LHCN-M2 (cell line): ENCODE measurements at places on chromosomes 12 and 14.
A peak's percentile ranks its signal among the peaks of the same experiment; 100 is the strongest.

DNA sequence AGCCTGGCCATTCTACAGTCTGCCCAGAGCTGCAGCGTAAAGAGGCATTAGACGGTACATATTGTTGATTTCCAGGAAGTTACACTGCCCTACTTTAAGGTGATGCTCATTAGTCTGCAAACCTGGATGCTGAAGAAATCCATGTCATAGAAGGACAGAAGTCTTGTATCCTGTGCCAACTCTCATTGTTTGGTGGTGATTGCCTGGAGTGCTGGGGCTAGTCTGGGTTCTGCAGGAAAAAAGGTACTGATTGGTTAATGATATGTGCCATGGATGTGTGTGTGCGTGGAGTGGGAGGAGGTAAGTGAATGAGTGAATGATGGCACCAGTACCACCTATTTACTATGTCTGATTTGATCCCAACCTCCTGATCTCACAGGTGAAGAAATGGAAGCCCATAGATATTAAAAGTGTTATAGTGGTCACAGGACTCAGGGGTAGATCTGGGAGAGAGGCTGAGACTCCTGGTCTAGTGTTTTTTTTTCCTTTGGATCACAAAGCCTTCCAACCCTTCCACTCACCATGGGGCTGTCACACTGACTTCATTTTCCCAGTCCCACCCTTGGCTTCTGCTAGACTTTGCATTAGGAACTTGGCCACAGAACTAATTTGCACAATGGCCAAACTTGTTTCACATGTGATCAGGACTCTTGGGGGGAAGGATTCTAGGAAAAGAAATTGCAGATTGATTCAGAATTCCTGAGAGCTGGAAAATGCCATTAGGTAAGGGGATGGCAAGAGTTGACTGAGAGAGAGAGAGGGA lies 96.1 kb downstream of the TMX1 start:
- DNase-seq = no peak

GRCh38 chr14:67335781-67336180 lies 23.8 kb downstream of the ATP6V1D start:
- DNase-seq = no peak

DNA sequence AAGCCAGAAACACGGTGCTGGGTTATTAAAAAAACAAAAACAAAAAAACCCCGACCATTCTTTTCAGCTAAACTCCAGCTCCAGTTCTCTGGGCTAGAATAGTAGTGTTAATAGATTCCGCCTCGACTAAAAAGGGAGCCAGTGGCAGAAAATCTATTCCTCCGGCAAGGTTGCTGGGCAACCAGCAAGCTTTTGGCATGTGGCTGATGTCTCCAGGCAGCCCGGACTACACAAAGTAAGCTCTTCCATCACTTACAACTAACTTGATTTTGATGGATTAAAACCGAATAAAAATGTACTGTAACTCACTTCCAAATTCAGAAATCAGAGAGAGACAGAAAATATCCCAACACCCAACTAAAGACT lies 126.4 kb upstream of the FOXN3 start:
- DNase-seq = no peak

GRCh38 chr12:123599721-123600120 lies 2.2 kb upstream of the DDX55 start:
- no peak for DNase-seq

DNA sequence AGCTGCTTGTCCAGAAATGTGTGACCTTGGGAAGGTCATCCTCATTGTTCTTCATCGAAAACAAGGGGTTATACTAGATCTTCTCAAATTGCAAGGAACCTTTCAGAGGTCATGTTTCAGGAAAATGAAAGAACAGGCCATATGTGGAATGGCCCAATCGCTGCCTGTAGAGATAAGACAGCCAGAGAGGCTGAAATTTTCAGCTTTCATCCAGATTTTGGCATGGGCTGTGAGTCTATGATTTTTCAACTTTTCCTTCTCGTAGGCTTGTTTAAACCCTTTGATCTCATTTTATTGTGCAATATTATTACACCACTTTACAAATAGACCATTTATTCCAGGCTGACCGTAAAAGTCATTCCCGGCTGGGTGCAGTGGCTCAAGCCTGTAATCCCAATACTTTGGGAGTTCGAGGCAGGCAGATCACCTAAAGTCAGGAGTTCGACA lies 17.1 kb upstream of the ATXN2 start:
- DNase-seq = no peak

DNA sequence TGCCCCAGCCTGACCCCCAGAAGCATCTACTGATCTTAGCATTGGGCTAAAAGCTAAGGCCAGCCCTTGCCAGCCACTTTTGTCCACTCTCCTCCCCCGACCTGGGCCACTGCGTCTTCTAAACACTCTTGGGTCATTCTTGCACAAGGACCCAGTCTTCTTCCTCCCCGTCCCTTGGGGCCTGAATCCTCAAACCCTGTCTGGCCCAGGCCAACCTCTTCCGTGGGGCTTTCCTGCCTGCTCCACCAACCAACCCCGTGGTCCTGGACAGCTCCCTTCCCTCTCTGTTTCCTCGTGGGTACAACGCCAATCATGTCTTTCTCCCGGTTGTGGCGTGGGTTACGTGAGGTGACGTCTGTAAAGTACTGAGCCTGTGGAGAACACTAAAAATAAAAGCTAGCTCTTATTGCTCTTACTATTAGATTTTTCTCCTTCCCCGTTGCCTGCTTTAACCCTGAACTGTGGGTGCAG lies 21.5 kb downstream of the FAM222A start:
- DNase-seq = no peak

DNA sequence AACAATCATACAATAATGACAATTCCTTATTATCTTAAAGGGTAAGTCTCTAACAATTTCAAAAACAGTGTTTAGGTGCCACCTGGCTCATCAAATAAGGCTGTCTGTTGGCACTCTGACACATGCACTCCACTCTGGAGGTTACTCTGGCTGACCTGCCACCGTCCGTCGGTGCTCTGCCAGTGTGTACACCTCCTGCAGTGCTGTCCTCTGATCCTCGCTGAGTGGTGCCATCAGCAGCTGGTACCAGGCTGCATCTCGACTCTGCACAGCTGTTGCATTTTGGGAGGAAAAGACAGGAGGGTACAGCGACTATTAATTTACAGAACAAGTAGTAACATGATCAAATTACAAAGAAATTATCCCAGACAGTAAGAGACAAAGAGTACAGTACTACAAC lies 63.9 kb downstream of the IPO8 start:
- peak; percentile 4 for DNase-seq

- no peak for DNase-seq
Measured at GRCh38 chr12:50625029-50625925, 120.5 kb downstream of the DIP2B start.

DNA sequence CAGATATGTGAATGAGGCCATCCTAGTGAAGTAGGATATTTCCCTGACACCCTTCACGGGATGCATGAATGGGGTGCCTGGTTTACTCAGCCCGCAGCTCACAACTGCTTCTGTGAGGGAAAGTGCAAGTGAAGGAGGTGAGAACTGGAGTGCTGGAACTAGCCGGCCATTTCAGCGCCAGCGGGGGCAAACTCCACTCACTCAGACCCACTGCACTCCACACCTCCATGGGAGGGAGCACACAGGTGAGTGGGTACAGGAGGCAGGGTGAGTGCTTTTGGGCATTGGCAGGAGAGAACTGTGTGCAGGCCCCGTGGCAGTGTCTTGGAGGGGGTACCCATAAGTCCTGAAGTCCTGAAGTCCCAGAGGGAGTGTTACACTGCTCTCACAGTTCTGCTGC lies 1008.4 kb downstream of the SLC6A15 start:
- no peak for DNase-seq

DNA sequence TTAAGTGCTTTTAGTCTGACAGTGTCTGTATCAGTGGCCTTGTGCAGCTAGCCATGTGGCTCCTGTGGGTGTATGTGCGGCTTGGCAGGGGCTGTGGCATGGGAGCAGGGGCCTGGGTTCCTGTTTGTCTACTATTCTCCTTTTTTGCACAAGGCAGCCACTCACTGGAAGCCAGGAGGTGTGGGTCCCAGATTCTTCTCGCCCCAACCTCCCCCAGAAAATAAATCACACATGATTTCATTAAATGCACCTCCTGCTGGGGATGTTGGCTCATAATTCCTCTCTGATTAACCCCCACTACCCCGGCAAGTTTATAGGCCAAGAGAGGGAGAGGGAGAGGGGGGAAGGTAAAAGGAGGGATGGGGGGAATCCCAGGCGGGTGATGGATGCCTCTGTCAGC lies 17.6 kb downstream of the CALCOCO1 start:
- DNase-seq = no peak

GRCh38 chr14:58740379-58740935 lies 102.7 kb downstream of the DACT1 start:
- DNase-seq = no peak

DNA sequence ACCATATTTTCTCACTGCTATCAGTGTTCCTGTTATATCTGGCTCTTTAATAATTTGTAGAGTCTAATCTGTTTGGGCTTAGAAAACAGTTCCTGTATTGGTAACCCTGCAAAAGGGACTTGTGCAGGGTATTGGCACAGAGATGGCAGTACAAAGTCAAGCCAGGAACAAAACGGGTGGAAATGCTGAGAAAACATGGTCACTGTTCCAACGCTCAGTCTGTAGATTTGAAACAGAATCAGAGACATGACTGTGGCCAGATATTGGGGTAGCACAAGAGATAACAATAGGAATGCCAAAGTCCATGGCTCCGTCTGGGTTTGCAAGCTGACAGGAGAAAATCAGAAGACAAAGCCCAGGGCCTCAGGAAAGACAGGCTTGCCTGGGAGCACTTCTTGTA lies 290.7 kb upstream of the PDE3A start:
- no peak for DNase-seq

GRCh38 chr12:2961705-2962104 lies 2.5 kb downstream of the TEAD4 start:
- no peak for DNase-seq
